ENCODE measurements at places on chromosomes 3 and 15. TPM values are rescaled to one million over a fixed set of nuclear protein-coding genes. Genes with fewer than 3 reads are reported as not detected.

DNA sequence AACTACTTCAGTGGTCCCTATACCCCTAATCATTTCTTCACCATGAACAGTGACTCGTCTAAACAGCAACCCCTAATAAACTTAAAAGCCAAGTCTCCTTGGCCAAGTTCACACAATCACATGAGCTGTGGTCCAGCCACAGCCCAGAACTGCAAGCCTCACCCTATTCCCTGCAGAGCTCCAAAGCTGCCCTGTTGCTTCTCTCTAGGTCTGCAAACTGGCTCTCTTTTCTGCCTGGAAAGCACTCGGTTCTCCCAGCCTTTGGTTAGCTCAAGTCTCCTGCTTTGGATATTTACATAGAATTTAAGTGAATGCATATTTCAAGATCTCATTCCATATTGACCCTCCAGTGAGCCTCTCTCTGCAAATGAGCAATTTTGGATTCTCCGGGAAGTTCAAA lies 107.0 kb downstream of the TOP2B start:
- no peaks in the 10 kb centered on the region for H3K36me3 ChIP-seq
- no peaks in the 10 kb centered on the region for H3K27me3 ChIP-seq
- H3K4me1 ChIP-seq, result peaks cover 8% of the 10 kb centered on the region
- DNase-seq, result no peak

DNA sequence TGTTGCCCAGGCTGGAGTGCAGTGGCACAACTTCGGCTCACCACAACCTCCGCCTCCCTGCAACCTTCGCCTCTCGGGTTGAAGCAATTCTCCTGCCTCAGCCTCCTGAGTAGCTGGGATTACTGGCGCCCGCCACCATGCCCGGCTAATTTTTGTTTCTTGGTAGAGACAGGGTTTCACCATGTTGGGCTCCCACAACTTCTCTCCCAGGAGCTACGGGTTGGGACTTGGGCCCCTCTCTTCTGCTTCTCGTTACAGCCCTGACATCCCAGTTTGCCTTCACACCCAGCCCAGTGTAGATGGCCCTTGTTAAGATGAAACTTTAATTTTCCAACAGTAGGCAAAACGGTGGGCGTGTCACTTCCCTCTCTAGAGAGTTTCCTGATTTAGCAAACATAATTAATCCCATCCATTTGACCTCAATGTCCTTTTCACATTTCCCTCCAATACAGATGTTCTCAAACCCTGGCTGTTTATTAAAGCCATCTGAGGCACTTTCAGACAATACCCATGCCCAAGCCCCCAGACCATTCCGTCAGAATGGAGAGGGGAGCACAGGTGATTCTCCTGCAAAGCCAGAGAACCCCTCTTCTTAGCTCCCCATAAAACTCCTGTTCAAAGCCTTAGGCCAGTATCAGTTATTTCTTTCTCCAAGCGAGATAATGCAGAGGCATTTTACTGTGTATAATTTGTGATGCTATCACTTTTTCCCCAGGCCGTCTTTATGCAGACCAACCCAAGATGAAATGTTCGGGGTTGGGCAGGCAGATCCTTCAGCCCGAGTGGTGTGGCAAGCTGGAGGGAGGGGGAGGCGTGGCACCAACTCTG lies 245.7 kb downstream of the XXYLT1 start:
- no peaks in the 10 kb centered on the region for H3K27me3 ChIP-seq
- H3K27ac ChIP-seq, result no peak overlapping the region
- H3K4me1 ChIP-seq, result peaks cover 11% of the 10 kb centered on the region
- H3K36me3 ChIP-seq, result no peaks in the 10 kb centered on the region

- no peak for DNase-seq
- no peaks in the 10 kb centered on the region for H3K36me3 ChIP-seq
- no peaks in the 10 kb centered on the region for H3K4me1 ChIP-seq
- no peaks in the 10 kb centered on the region for H3K27me3 ChIP-seq
Observed at GRCh38 chr3:62942764-62943163, 67.5 kb upstream of the CADPS start.

- H3K27me3 ChIP-seq, result peaks cover 14% of the 10 kb centered on the region
- H3K27ac ChIP-seq, result no peak overlapping the region
- peaks cover 7% of the 10 kb centered on the region for H3K4me1 ChIP-seq
- no peaks in the 10 kb centered on the region for H3K36me3 ChIP-seq
Observed at GRCh38 chr15:68389041-68389930, 42.7 kb downstream of the ITGA11 start.

Gene CFAP20DC
- 0.20 TPM for polyA plus RNA-seq

Gene KNG1
- polyA plus RNA-seq, result not detected

Gene P2RY13
- polyA plus RNA-seq, result 11.6 TPM

Gene SLC24A5
- polyA plus RNA-seq, result not detected
